Type B pancreatic cell (in vitro differentiated cells): ENCODE measurements at places on chromosomes 6 and 20.

DNA sequence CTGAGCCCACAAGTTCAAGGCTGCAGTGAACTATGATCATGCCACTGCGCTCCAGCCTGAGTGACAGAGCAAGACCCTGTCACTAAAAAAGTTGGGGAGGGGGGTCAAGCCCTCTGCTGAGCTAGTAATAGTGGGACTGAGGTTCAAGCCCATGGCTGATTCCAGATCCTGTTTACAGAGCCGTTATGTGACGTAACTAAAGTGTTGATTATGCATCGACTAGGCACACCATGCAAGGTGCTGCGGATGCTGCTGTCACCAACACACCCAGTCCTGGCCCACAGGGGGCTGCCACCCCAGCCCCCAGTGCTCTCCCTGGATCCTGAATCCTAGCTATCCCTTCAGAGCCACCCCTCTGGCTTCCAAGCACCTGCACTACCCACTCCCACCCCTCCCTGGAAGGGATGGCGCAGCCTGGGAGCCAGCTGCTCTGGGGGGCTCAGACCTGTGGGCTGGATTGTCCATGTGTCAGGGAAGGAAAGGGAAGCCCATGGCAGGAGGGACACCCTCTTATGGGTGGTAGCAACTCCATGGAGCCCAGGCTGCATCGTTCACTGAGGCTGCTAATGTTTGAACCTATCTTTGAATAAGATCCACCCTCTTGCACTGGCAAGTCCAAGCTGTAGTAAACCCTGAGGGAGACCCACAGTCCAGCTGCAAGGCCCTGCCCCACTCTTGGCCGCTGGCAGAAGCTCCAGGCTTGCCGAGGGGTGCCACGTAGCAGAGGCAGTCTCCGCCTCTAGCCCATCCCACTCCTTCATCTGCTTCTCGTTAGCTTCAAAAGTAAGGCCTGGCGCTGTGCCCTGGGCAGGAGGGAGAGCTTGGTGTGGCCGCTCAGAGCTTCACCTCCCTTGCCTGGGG lies 95.0 kb downstream of the SNX5 start:
- no peak for DNase-seq
- H3K27ac ChIP-seq: no peak overlapping the region
- H3K36me3 ChIP-seq: no peaks in the 10 kb centered on the region
- no peak overlapping the region for H3K4me3 ChIP-seq
- peaks cover 5% of the 10 kb centered on the region for H3K27me3 ChIP-seq
- H3K4me1 ChIP-seq: peaks cover 50% of the 10 kb centered on the region

DNA sequence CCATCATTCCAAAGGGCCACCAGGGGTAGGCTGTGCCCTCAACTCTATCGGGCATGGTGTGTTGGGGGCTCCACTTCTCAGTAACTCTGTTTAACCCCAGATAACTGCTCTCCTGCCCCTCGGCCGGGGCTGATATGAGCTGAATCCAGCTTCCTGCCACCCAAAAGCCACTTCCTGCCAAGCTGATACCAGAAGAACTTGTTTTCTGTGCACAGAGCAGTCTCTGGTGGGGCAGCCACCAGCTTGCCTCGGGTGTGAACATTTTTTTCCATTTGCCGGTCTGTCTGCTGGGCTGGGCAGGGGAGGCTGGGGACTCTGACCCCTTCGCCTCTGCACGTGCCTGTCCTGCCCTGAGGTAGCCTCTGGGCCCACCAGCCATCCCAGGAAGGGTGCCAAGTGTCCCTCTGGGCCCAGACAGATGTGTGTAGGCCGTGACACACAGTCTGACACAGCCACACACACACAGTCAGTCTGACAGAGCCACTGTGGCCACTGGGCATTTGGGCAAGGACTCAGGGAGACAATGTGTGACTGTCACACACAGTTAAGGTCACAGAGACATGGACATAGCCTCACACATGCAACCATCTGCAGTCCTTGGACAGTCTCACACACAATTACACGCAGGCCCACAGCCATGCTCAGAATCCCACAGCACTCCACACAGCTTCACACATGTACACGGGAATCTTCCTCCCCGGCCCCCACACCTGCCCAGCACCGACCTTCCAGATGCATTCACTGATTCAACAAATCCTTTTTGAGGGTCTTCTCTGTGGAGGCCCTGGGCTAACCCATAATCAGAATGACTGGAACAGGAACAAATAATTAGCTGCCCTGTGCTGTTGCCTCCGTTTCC lies 45.1 kb downstream of the NOL4L start:
- peaks cover 68% of the 10 kb centered on the region for H3K4me1 ChIP-seq
- DNase-seq: no peak
- no peaks in the 10 kb centered on the region for H3K36me3 ChIP-seq
- H3K4me3 ChIP-seq: peak overlapping the region; percentile 16

- H3K4me3 ChIP-seq: no peak overlapping the region
- H3K27me3 ChIP-seq: no peaks in the 10 kb centered on the region
- no peaks in the 10 kb centered on the region for H3K4me1 ChIP-seq
- no peaks in the 10 kb centered on the region for H3K36me3 ChIP-seq
Observed at GRCh38 chr6:135902756-135903331, 51.3 kb downstream of the PDE7B start.

DNA sequence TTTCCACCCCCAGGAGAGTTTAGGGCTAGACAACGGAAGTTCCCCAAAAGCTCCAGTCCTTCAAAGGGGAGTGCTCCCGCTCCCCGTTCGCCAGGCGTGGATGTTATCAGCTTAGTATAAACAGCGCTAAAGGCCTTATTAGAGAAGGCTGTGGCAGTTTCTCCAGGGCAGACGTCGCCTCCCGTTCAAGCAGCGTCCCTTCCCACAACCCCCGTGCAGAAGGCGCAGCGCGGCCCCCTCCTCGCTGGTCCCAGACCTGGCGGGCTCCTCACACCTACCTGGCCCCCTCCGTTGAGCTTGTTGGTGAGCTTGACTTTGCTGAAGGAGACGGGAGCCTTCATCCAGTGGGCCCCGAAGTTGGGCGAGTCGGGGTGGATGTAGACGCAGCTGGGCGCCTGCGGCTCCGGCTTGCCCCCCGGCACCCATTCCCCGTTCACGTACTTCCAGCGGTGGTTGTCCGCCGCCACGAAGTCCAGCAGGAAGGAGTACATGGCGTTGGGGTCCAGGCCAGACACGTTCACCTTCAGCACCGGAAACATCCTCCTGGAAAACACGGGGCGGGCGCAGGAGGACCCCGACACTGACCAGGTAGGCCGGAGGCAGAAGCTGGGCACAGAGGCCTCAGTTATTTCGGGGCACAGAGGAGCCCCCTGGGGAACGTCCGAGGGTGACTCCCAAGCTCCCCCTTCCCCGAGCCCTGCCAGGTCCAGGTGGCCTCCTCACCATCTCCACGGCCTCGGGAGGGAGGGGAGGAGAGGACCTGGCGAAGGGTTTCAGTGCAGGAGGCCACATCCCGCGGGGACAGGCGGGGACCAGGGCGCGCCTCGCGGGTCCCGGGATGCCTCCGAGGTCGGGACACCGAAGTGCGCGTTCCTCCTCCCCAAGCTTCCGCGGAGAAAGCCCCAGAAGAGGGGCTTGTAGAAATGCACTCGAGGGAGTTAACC lies 1.1 kb downstream of the TBXT start:
- peaks cover 60% of the 10 kb centered on the region for H3K27me3 ChIP-seq
- H3K4me3 ChIP-seq: no peak overlapping the region
- peaks cover 6% of the 10 kb centered on the region for H3K4me1 ChIP-seq
- no peak overlapping the region for H3K27ac ChIP-seq
- no peaks in the 10 kb centered on the region for H3K36me3 ChIP-seq

- H3K27ac ChIP-seq: no peak overlapping the region
- no peak overlapping the region for H3K4me3 ChIP-seq
- no peaks in the 10 kb centered on the region for H3K27me3 ChIP-seq
- H3K36me3 ChIP-seq: no peaks in the 10 kb centered on the region
Observed at GRCh38 chr6:124546601-124547000, 415.6 kb upstream of the RNF217 start.

DNA sequence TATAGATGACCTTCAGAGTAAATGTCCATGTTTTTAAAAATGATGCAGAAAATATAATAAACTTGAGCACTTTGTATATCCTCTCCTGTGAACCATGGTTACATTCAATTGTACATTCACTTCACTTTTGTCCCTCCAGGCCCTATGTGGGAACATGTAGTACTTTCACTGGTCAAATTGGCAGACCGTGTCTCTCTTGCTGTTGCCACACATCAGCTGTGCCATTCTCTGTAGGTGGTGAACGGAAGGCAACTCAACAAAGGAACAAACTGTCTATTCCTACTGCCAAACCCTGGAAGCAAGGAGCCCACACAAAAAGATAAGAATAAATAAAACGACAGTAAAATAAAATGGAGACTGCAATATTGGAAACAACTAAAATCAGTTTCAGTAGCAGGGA lies 2.0 kb downstream of the ROS1 start:
- no peaks in the 10 kb centered on the region for H3K4me1 ChIP-seq
- H3K36me3 ChIP-seq: no peaks in the 10 kb centered on the region
- no peak overlapping the region for H3K27ac ChIP-seq
- H3K4me3 ChIP-seq: no peak overlapping the region
- H3K27me3 ChIP-seq: peaks cover 3% of the 10 kb centered on the region

GRCh38 chr20:4709261-4710105 lies 12.2 kb upstream of the PRND start:
- no peaks in the 10 kb centered on the region for H3K27me3 ChIP-seq
- DNase-seq: no peak
- peaks cover 4% of the 10 kb centered on the region for H3K4me1 ChIP-seq
- no peaks in the 10 kb centered on the region for H3K36me3 ChIP-seq
- no peak overlapping the region for H3K4me3 ChIP-seq

DNA sequence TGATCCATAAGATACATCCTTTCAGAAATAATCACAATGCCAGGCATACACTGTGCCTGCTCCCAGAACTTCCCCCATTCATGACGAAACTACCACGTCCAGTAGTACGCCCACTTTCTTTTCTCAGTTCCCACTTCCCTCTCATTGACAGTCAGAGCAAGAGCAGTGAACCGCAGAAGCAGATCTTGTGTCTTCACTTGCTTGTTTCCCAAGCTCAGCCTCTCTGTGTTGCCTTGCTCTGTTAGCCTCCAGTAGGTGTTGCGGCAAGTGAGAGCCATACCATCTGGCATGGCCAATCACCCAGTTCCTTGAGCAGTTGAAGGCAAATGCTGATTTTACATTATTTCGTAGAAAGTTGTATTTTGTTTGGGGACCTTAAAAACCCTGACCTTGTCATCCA lies 11.7 kb downstream of the UST start:
- peaks cover 24% of the 10 kb centered on the region for H3K4me1 ChIP-seq
- DNase-seq: no peak
- no peak overlapping the region for H3K4me3 ChIP-seq
- H3K27me3 ChIP-seq: no peaks in the 10 kb centered on the region

- no peak overlapping the region for H3K4me3 ChIP-seq
- no peak overlapping the region for H3K27ac ChIP-seq
- DNase-seq: no peak
Observed at GRCh38 chr6:123036648-123037047, 40.6 kb downstream of the CLVS2 start.

GRCh38 chr20:22574545-22575086 lies 9.8 kb downstream of the FOXA2 start:
- peaks cover 17% of the 10 kb centered on the region for H3K4me1 ChIP-seq
- DNase-seq: no peak
- peak overlapping the region; percentile 75 for H3K27ac ChIP-seq
- peaks cover 99% of the 10 kb centered on the region for H3K27me3 ChIP-seq
- H3K4me3 ChIP-seq: peak overlapping the region; percentile 86
- no peaks in the 10 kb centered on the region for H3K36me3 ChIP-seq

- no peak for DNase-seq
- H3K4me1 ChIP-seq: no peaks in the 10 kb centered on the region
- H3K27ac ChIP-seq: no peak overlapping the region
- H3K4me3 ChIP-seq: no peak overlapping the region
- H3K36me3 ChIP-seq: no peaks in the 10 kb centered on the region
- H3K27me3 ChIP-seq: no peaks in the 10 kb centered on the region
Observed at GRCh38 chr20:63409834-63410435, 48.8 kb upstream of the CHRNA4 start.

DNA sequence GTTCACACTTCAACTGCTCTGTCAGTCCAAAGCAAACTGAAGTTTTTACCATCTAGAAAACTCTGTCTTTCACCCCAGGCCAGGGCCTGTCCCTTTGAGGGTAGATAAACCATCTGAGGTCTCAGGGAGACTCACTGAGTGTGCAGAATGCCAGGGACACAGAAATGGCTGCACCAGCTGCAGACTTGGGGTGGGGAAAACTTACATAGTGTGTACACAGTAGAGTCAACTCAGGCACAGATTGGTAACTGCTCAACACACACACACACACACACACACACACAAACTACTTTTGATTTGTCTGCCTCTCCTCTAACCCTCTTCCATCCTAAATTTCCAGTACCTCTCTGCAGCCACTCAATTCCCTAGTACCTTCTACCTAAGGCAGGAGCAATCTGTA lies 374.9 kb upstream of the JAG1 start:
- no peak overlapping the region for H3K4me3 ChIP-seq
- no peak overlapping the region for H3K27ac ChIP-seq
- no peaks in the 10 kb centered on the region for H3K4me1 ChIP-seq
- no peaks in the 10 kb centered on the region for H3K36me3 ChIP-seq
- peaks cover 8% of the 10 kb centered on the region for H3K27me3 ChIP-seq

DNA sequence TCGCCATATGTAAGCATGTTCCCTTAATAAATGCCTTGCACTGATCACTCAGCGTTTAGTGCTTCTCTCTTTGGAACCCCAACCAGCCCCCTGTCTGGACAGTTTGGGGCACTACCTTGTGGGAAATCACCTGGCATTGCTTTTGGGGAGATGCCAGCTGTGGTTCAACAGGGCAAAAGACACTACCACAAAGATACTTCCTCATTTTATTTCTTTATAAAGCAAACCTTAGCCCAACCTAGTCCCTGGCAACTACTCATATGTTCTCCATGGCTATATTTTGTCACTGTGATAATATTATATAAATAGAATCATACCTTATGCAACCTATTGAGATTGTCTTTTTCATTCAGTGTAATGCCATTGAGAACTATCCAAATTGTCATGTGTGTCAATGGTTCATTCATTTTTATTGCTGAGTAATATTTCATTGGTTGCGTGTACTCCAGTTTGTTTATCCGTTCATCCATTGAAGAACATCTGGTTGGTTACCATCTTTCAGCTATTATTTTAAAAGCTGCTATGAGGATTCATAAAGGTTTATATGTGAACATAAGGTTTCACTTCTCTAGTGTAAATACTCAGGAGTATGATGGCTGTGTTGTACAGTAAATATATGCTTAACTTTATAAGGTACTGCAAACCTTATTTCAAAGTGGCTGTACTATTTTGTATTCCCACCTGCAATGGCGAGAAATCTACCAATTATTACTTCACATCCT lies 114.8 kb downstream of the MOXD1 start:
- no peaks in the 10 kb centered on the region for H3K27me3 ChIP-seq
- no peak overlapping the region for H3K4me3 ChIP-seq

- DNase-seq: no peak
Observed at GRCh38 chr6:158591134-158591809, 31.4 kb downstream of the TMEM181 start.

- H3K4me1 ChIP-seq: no peaks in the 10 kb centered on the region
- no peaks in the 10 kb centered on the region for H3K36me3 ChIP-seq
- no peaks in the 10 kb centered on the region for H3K27me3 ChIP-seq
- no peak overlapping the region for H3K4me3 ChIP-seq
- DNase-seq: no peak
Observed at GRCh38 chr6:130494729-130495128, 128.9 kb downstream of the TMEM200A start.

GRCh38 chr6:46452312-46452917 lies 38.8 kb downstream of the RCAN2 start:
- H3K4me3 ChIP-seq: no peak overlapping the region
- no peaks in the 10 kb centered on the region for H3K27me3 ChIP-seq
- DNase-seq: no peak
